Foreskin keratinocyte (primary cell): ENCODE measurements at places on chromosomes 12 and 14. TPM values are rescaled to one million over a fixed set of nuclear protein-coding genes. Genes with fewer than 3 reads are reported as not detected.
A peak's percentile ranks its signal among the peaks of the same experiment; 100 is the strongest.

ACSM4 gene
- total RNA-seq, result not detected in 2 replicates

GRCh38 chr14:99720941-99721791, 37.1 kb downstream of the CYP46A1 start:
- no peak for DNase-seq

C12orf56 gene
- total RNA-seq, result 0.35 and 0.44 TPM in 2 replicates

TAS2R8 gene
- total RNA-seq, result not detected in 2 replicates

GRCh38 chr12:57552306-57552651, 2.4 kb downstream of the KIF5A start:
- no peak for DNase-seq

DNA sequence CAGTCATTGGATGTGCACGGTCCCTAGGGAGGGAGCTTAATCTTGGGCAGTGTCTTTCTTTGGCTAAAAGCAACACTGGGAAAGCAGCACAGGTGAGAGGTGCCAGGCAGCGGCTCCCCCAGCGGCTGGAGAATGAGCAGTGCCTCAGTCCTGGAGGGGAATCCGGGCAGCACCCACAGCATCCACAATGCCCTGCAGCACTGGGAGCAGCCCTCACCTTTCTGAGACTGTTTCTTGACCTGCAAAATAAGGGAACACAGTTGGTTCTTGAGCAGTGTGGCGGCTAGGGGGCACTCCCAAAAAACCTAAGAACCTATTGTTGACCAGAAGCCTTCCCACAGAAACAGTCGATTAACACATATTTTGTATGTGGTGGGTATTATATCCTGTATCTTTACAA, 75.8 kb downstream of the SINHCAF start:
- no peak for DNase-seq

CD163L1 gene
- total RNA-seq, result 1.4 and 5.5 TPM in 2 replicates

TMPRSS12 gene
- total RNA-seq, result not detected in 2 replicates

DNA sequence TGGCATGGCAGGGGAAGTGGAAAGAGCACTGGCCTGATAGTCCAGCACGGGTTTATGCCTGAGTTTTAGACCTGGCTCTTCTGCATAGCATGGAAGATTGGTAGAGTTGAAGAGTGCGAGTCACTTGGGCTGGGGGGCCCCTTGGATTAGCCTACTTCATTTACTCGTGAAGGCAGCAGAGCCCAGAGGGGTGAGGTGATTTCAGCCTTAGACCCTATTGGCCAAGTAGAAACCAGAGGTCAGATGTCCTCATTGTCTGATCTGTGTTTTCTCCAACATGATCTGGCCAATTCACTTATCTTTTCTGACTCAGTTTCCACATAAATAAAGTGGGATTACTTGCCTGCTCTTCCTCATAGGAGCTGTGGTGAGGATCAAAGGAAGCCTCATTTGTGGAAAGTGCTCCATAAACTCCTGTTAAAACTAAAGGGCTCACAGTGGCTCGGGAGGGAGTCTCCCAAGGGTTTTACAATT, 1.9 kb downstream of the PLEKHG3 start:
- peak; percentile 6 for DNase-seq

- no peak for DNase-seq
These were observed 153.8 kb upstream of the LHX5 start for GRCh38 chr12:113625499-113625898.

GRCh38 chr12:83676781-83677295, 990.1 kb downstream of the TMTC2 start:
- DNase-seq, result no peak
